ENCODE measurements at places on chromosomes 1 and 21.

- no peak for DNase-seq
Observed at GRCh38 chr1:207892764-207893163, 18.2 kb downstream of the CD34 start.

DNA sequence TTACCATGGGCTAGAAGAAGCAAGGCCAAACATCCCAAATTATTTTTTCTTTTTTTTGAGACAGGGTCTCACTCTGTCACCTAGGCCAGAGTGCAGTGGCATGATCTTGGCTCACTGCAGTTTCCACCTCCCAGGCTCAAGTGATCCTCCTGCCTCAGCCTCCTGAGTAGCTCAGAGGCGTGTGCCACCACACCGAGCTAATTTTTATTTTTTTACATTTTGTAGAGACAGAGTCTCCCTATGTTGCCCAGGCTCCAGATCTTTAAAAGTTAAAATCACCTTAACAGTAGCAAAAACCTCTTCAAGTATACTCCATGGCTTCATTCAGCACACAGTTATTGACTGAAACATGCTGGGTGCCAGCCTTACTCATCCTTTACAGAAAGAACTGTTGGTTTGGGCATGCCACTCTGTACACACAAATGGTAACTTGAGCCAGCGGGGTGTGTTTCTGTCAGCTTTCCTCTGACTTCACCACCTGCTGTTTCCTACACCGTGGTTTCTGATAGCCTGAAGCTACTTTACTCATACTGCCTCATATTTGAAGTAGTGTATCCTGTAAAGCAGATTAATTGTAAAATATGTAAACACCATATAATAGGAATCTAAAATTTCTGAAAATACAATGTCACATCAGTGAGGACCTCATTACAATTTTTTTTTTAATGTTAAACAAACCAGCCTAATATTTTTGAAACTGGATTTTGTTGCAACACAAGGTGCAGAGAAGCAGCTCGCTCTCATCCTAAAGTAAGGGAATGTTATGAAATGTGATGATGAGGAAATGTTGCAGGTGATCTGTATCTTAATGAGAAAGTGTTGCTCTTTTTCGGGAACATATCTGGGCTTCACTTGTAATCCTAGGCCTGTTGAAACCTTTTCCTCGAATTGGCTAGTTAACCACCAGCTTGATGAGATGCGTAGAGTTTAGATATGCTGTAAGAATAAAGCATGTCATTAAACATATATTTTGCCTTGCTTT, 113.9 kb downstream of the ATP5PO start:
- no peak for DNase-seq

DNA sequence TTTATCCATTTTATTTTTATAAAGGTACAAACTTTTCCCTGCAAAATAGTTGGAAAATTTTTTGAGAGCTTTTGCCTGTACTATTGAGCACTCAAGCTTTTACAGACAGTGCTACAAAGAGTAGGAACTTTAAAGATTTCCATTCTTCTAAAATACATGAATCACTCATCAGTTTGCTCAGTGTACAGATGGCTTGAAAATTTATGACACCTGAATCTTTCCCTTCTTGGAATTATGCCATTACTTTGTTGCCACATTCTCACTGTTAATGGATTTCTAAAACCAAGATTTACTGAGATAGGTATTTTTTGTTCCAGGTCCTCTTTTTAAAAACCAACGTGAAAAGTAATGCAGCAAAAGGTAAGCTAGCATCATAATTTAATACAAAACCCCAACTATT, 76.0 kb downstream of the GPATCH2 start:
- DNase-seq = no peak

DNA sequence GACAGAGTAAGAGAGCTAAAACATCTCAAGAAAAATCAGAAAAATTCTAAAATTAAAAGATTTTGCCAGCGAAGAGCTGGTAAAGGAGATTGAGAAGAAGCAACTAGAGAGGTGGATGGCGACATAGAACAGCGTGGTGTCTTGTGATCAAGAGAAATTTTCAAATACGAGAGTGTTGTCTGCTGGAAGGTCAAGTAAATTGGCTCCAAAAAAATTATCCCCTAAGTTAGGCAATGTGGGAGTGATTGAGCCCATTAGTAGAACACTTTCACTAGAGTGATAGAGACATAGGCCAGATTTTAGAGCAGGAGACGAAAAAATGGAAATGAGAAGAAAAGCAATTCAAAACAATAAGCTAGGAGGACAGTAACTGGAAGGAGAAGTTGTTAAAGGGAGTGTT, 94.3 kb upstream of the MPC2 start:
- no peak for DNase-seq

DNA sequence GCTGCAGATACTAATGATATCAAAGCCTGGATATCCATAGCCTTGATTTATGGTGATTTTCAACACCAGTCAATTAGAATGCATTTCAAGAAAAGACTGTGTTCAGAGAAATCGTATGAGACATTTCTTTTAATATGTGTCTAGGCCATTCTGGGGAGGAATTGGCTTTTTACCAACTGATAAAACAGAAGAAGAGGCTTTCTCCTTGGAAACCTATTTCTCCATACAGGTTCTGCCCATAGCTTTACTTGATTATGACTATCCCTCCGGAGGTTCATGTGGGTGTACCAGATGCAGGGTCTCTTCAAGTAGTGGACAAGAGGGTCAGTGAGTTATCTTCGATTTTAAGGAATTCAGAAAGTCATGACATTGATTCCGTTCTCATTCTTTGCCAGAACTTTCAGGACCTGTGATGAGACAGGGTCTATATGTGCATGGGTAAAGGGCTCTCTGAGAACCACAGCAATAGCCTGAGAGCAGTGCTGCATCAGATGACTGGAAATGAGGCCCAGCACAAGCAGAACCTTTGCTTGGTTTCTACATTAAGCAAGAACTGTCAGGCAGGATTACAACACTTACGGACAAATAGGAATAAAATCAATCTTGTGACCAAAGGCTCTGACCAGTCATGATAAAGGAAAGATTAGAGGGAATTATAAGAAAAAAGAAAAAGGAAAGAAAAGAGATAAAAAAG, 263.7 kb upstream of the SGIP1 start:
- DNase-seq = no peak

DNA sequence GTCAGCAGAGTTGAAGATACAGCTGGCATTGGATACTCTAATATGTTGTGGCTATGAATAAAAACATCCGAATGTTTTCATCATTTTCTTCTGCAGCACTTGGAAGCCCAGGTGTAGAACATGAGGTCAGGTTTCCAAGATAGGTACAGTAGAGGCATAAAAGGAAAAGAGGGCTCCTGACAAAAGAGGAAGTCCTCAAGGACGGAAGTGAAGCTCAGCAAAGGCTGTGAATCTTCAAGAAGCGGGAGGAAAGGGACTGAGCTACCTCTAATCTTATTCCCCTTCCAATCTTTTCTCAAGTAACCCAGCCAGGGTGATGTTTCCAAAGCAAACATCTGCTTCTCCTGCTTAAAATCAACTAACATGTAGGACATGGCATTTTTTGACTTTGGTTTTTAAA, 4.4 kb upstream of the PIK3C2B start:
- DNase-seq = no peak

DNA sequence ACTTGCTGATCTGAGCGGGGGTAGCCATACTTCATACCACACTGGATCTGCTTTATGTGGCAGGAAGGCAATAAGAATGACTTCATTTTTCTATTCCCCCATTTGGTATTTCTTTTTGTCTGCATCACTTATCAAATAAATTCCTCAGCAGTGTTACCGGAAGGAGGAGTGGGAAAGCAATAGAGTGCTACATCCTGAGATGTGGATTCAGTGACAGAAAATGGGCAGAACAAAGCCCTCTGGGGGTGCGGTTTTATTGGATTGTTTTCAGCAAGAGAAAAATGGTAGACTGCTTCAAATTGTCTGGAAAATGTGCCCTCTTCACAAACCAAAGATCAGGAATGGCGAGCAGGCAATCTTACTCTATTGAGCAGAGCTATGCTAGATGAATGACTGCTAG, 751.9 kb upstream of the NEGR1 start:
- no peak for DNase-seq
